ENCODE measurements at places on chromosomes 2 and 18. TPM values are rescaled to one million over a fixed set of nuclear protein-coding genes. Genes with fewer than 3 reads are reported as not detected.

DNA sequence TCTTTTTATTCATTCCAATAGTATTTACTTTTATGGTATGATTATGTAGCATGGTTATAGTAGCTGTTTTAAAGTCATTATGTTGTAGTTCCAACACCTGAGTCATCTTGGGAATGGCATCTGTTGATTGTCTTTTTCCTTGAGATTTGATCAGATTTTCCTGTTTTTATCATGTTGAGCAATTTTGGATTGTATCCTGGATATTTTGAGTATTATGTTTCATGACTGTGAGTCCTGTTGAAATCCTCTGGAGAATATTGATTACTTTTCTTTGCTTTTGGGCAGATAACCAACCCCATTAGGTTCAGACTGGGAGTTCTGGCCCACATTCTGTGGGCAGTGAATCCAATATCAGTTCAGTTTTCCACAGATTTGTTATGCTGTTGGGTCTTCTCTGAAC lies 163.2 kb upstream of the SPRED2 start:
- DNase-seq: peak; percentile 45

- DNase-seq: no peak
Measured at GRCh38 chr2:237878321-237879057, 19.1 kb downstream of the RAMP1 start.

- no peak for DNase-seq
Measured at GRCh38 chr2:207463433-207463832, 66.3 kb upstream of the CREB1 start.

ANKRD36B gene
- polyA plus RNA-seq: 4.7 TPM

MIB1 gene
- 14.2 TPM for polyA plus RNA-seq

DNA sequence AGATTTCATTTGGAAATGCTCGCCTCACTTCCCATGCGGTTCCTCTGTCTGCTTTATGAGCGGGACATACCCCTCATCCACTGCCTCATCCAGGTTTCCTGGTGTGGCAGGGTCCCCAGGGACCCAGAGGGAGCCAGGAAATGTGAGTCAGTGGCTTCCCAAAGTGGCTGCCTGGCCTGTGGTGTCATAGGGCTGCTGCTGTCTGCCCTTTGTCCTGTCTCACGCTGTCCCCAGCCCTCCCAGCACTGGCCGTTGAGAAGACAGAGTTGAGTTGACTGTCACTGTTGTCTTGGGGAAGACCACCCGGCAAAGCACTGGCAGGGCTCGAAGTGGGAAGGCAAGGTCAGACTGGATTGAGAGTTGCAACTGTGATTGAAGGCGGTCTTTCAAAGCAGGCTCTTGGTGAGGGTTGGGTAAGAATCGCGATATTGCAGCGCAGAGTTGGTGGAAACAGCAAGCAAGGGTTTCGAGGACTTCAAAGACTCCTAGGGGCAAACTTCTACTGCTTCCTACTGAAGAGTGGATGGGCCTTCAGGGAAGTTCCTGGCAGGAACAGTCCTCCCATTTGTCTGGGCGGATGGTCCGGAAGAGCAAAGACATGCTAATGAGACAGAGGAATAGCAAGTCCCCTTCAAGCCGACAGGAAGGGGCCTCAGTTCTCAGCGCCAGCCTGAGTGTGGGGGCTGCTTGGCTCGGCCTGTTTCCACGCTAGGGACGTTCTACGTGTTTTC lies 33.9 kb downstream of the RAB31 start:
- no peak for DNase-seq

- DNase-seq: no peak
Measured at GRCh38 chr2:168901003-168901402, at the start of gene G6PC2. Gene G6PC2, plus strand, starts transcription at chr2:168901291. Its CDS starts 41 bp downstream, at chr2:168901332.

GRCh38 chr2:33021542-33022227 lies 74.9 kb downstream of the LTBP1 start:
- peak; percentile 86 for DNase-seq

DNA sequence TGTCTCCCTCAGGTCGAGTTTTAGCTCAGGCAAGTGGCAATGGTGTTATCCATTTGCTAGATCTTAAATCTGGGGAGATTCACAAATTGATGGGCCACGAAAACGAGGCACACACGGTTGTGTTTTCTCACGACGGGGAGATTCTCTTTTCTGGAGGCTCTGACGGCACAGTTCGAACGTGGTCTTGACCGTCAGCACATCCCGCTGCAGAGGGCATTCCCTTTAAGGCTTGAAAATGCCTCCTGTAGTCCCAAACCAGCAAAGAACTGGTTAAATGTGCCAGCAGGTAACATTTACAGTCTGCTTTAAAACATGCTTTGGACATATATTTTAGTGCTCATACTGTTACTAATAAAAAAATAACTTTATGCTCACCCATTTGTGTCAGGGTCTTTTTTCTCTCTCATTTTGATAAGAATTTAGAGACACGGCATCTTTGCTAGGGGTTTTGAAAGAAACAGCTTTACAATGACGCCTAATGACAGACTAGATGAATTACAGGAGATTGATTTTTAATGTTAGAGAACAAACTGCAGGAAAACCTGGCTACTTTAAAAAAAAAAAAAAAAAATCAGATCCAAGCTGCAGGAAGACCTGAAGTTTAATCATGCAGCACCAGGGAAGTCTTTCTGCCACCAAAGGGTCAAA lies 602 bp upstream of the VWC2L start:
- DNase-seq: no peak

- DNase-seq: no peak
Measured at GRCh38 chr18:27240383-27240782, 55.3 kb upstream of the CHST9 start.

- no peak for DNase-seq
Measured at GRCh38 chr2:9970200-9971044, 18.9 kb downstream of the GRHL1 start.

DNA sequence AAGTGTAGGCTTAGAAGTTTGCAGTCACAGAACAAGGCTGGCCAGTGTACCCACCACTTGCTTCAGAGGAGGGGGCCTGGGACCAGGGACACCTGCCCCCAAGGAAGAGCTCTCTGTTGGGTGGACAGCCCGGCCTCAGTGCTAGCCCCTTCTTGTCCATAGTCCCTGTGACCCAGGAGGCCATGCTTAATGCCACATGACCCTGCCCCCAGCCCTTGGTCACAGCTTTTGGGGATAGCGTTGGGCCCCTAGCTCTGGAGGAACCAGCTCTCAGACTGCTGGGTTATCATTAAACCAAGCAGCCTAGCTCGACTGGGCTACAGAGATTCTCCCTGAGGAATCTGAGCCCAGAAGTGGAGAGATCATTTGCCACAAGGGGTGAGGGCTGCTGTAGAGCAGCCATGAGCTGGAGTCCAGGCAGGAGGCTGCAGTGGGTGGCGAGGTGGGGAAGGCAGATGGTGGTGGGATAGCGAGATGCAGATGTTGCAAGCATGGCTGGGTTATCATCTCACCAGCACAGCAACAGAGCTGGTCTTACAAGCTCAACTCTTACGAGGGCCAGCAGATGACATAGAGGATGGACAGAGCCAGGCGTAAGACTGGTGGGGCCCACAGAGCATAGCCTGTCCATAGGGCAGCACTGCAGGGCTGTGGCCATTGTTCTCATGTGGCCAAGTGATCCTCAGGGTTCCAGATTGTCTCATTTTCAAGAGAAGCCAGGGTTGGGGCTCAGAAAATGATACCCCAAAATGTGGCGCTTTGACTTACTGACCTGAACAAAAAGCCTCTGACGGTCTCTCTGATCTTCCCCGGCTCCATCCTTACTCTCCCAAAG lies 7.2 kb upstream of the TMEM37 start:
- no peak for DNase-seq

DNA sequence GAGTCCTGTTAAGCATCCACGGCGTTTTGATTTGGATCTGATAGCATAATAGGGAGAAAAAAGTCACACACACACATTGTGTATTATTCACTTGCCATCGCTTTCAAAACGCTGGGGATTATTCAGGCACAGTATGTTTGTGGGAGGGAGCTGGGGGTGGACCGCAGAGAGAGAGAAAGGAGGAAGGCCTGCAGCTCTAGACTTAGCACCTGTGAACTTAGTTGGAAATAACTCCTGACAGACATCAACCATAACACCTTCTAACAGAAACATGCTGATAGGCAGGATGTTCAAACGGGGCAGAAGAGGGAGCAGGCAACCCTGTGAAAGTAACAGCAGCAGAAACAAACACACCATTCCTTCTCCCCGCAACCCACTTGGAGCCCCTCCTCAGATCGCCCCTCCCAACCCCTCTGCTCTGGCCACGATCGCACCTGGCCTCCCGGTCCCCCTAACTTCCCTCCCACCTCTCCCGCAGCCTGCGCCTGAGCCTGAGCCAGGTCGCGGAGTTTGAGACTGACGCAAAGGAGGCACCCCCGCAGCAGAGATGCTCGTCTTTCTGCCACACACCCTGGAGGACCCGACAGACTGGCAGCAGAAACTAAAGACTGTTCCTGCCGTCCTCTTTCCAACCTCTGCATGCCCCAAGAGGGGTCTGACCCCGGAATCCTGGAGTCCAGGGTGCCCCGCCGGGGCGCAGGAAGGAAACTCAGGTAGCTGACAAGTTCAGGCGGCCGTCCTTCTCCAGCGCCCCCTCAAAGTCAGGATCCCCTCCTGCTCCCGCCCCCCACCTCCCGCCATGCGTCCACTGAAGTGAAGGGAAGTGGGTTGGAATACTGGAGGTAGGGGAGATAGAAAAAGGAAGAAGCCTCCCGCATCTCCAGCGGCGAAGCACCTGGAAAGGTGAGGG lies 738 bp downstream of the CHST9 start:
- DNase-seq: no peak

GRCh38 chr2:160368988-160369930 lies 124.3 kb downstream of the RBMS1 start:
- peak; percentile 85 for DNase-seq

GRCh38 chr2:151289972-151290866 lies 751 bp upstream of the NMI start:
- peak; percentile 7 for DNase-seq

- DNase-seq: no peak
Measured at GRCh38 chr18:53948991-53949390, 275.5 kb downstream of the MBD2 start.

GRCh38 chr18:26806224-26806623 lies 59.3 kb downstream of the AQP4 start:
- DNase-seq: no peak

CCL20 gene
- not detected for polyA plus RNA-seq

DNA sequence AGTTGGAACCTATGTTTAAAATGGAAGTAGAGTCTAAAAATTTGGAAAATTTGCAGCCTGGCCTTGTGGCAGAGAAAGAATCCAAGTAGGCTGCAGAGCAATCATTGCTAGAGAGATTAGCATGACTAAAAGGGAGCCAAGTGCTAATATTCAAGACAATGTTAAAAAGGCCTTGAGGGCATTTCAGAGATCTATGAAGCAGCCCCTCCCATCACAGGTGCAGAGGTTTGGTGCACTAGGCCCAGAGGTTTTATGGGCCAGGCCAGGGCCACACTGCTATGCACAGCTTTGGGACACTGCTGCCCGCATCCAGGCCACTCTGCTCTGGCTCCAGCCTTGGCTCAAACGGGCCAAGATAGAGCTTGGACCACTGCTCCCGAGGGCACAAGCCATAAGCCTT lies 6.7 kb upstream of the IL1A start:
- DNase-seq: no peak

GRCh38 chr18:9135912-9136314 lies 668 bp upstream of the ANKRD12 start:
- DNase-seq: no peak

GRCh38 chr2:113963965-113964364 lies 74.1 kb downstream of the ACTR3 start:
- no peak for DNase-seq

- DNase-seq: peak; percentile 81
Measured at GRCh38 chr2:173831312-173832229, 133.6 kb downstream of the SP3 start.

RNU2-63P gene
- not detected for polyA plus RNA-seq

DNA sequence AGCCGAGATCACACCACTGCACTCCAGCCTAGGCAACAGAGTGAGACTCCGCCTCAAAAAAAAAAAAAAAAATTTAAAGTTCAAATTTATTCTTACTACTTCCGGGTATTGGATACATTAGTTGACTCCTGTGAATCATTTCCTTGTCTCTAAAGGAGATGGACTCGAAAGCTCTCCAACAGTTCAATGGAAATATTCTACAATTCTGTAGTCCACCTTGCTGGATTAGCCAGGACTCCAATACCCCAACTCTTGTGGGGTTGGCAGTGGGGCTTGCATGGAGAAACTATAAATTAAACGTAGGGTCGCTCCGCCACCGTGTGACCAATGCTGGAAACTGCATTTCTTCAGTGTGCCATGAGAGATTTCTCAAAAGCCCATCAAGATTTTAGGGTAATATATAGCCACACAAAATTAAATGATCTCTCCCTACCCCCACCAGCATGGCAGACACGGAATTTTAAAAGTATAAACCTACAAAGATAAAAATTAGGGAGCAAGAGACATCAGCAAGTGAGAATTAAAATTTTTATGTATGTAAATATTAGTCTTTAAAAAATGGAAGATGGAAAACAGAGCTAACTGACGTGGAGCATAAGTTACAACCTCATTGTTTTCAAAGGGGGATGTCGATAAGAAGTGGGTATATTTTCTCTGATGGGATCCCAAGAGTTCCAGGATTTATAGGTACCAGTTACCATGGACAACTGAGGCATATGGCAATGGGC lies 27.8 kb upstream of the GAREM2 start:
- peak; percentile 69 for DNase-seq

GRCh38 chr2:6312367-6312766 lies 553.3 kb downstream of the CMPK2 start:
- no peak for DNase-seq

DNA sequence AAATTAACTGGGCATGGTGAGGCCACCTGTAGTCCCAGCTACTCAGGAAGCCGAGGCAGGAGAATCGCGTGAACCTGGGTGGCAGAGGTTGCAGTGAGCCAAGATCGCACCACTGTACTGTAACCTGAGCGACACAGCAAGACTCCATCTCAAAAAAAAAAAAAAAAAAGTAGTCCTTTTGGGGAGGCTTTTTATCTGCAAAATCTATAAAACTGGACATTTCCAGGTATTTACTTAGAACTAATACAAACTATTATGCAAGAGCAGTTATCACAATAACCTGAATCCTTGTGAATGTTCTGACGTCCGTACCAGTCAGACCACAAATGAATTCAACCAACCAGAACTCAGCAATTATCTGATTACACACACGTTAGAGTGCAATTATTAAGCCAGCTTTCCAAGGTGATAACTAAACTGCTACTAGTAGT lies 8.8 kb upstream of the RAPH1 start:
- DNase-seq: no peak

DNA sequence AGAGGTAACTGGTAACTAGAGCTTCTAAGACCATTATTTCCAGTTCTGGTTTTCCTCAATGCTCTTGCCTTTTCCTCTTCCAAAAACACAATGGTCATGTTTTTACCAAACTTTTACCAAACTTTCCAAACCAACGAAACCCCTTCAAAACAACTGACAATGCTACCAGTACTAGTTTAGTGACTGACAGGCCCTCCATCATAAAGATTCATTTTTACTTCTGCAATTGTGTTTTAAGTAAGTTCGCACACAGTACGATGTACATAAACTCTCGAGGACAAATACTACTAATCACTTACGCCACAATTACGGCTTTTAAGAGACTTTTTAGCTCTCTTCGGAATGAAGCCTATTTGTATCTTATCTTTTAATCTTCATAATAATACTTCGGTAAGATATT lies 900 bp downstream of the C18orf32 start:
- DNase-seq: no peak

Measured in fibroblast of lung (primary cell).